ENCODE measurements at places on chromosomes 4 and X. TPM values are rescaled to one million over a fixed set of nuclear protein-coding genes. Genes with fewer than 3 reads are reported as not detected.

- H3K27me3 ChIP-seq, result no peaks in the 10 kb centered on the region
- no peak overlapping the region for H3K27ac ChIP-seq
- no peak for DNase-seq
- no peaks in the 10 kb centered on the region for H3K36me3 ChIP-seq
- no peaks in the 10 kb centered on the region for H3K4me1 ChIP-seq
- H3K4me3 ChIP-seq, result no peak overlapping the region
These were observed 458.5 kb downstream of the AFF2 start for GRCh38 chrX:148958901-148959300.

PTTG2 gene
- total RNA-seq, result 2.9 TPM

FAM9B gene
- total RNA-seq, result not detected

DNA sequence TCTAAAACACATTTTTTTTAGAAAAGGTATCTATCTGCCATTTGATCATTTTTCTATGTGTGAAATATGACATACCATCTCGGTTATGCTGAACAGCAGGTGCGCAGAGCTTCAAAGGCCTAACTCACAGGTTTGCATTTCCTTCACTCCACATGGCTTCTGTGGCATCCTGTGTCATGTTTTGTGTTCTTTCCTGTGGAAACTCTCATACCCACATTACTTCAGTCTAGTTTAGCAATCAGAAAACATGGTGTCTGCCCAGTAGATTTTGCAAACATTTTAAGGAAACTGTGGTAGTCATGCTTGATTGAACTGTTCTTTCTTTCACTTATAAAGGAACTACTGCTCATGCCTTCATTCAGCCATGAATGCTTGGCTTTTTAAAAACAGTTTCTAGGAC is 11.3 kb upstream of the ARAP2 start:
- no peaks in the 10 kb centered on the region for H3K36me3 ChIP-seq
- no peak for DNase-seq
- H3K27me3 ChIP-seq, result no peaks in the 10 kb centered on the region

DMP1 gene
- total RNA-seq, result not detected

KLB gene
- total RNA-seq, result not detected

- H3K27me3 ChIP-seq, result no peaks in the 10 kb centered on the region
- H3K27ac ChIP-seq, result no peak overlapping the region
- peaks cover 14% of the 10 kb centered on the region for H3K36me3 ChIP-seq
- no peak for DNase-seq
- no peak overlapping the region for H3K4me3 ChIP-seq
- no peaks in the 10 kb centered on the region for H3K4me1 ChIP-seq
These were observed 5.6 kb upstream of the TXK start for GRCh38 chr4:48139691-48140090.

DNA sequence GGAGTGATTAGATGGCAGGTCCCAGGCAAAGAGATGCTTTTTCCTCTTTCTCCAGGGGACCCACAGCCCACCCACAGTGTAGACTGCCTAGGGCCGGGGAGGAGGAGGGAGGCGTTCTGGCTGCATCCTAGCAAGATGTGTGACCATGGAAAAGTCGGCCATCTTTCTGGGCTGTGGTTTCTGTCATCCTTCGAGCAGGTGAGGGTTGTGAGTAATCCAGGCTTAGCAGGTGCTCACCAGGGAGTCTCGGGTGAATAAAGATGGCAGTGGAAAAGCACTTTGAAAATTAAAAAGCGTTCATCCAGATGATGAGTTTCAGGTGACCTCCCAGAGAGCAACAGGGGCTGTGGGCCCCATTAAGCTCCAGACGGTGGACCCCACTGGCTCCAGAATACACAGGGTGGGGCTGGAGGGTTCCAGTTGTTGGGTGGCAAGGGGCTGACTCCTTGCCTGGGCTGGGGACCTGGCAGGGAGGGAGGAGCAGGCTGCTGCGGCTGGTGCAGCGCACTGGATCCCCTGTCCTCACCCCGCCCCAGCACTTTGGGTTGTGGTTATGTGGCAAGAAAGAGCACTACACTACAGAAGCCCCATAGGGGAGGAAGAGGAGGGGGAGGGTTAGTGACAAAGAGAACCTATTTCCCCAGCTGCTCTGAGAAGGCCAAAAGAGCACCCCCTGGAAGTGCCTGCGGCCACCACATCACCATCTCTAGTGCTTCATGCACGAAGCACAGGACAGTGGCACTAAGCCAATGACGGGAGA is 23.7 kb downstream of the ELF4 start:
- no peaks in the 10 kb centered on the region for H3K36me3 ChIP-seq
- DNase-seq, result no peak
- peaks cover 48% of the 10 kb centered on the region for H3K4me1 ChIP-seq

SORCS2 gene
- not detected for total RNA-seq

DNA sequence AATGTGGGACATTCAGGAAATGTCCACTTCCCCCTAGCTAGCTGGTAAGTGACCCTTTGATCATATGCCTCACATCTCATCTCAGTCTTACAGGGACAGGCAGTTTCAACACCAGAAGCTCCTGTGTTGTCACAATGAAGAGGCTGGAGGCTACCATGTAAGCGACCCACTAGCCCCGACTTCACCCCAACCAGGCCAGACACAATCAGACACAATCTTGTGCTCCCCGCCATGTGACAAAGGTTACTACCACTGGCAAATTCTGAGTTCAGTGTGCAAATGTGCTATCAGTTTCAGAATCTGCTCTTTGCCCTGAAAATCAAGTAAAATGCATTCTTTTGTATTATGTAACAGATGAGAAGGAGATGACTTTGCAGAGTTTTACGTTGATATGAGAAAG is 56.9 kb upstream of the STS start:
- no peaks in the 10 kb centered on the region for H3K27me3 ChIP-seq
- H3K36me3 ChIP-seq, result no peaks in the 10 kb centered on the region
- no peak overlapping the region for H3K4me3 ChIP-seq
- H3K4me1 ChIP-seq, result peaks cover 13% of the 10 kb centered on the region

- peak overlapping the region; percentile 19 for H3K27ac ChIP-seq
- peaks cover 7% of the 10 kb centered on the region for H3K4me1 ChIP-seq
- no peaks in the 10 kb centered on the region for H3K36me3 ChIP-seq
- H3K27me3 ChIP-seq, result no peaks in the 10 kb centered on the region
- H3K4me3 ChIP-seq, result no peak overlapping the region
- peak; percentile 69 for DNase-seq
These were observed 33.9 kb upstream of the STIM2 start for GRCh38 chr4:26826721-26827120.

CXCL13 gene
- not detected for total RNA-seq

OCIAD2 gene
- 371 TPM for total RNA-seq

DNA sequence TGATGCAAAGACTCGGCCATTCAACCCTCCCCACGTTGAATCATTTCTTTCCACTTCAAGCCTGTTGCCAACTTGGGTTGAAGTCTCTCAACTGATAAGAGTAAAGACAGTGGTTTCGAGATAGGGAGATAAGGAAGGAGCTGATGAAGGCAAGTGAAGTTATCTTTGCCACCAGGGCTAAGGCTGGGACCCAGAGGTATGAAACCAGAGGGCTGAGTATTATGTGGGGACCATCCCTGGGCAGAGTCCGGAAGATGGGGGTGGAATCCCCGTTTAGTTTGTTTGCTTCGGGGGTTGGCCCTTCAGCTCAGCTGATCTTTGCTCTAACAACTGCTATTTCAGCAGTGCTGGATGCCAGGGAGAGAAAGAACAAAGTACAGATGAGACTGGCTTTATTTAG is 2.3 kb upstream of the XPNPEP2 start:
- H3K27me3 ChIP-seq, result peaks cover 4% of the 10 kb centered on the region
- no peaks in the 10 kb centered on the region for H3K4me1 ChIP-seq
- H3K27ac ChIP-seq, result no peak overlapping the region

DNA sequence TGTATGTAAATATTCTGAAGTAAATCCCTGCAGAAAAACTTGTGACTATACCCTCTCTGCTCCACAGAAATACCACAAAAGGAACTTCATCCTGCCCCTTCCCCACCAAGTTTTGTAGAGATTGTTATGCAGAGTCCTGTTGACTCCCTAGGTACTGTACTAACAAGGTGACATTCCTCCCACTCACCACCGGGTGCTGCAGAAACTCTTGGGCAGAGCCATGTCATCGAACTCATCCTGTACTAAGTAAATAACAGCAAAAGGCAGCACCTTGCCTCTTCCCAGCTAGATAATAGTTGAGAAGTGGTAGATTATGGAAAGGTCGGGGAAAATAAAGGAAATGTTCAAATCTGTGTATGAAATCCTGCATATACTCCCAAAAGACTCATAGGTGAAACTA is 233.3 kb downstream of the STPG2 start:
- DNase-seq, result no peak
- no peaks in the 10 kb centered on the region for H3K27me3 ChIP-seq

DNA sequence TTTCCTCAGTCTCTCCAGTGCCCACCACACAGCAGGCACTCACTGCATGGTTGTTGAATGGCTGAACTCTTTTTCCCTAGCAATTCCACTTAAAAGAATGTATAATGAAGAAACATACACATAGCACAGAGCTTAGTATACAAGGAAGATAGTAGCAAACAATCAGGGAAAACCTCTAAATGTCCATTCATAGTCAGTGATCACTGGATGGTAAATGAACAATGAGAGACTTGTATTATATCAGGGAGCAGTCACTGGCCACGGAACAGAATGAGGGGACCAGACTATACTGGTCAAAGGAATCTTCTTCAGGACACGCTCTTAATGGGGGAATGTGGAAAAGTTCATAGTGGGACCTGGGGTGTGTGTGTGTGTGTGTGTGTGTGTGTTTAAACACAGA is 43.6 kb upstream of the FAM156A start:
- H3K4me3 ChIP-seq, result no peak overlapping the region
- H3K36me3 ChIP-seq, result no peaks in the 10 kb centered on the region
- no peaks in the 10 kb centered on the region for H3K4me1 ChIP-seq
- H3K27ac ChIP-seq, result no peak overlapping the region

DNA sequence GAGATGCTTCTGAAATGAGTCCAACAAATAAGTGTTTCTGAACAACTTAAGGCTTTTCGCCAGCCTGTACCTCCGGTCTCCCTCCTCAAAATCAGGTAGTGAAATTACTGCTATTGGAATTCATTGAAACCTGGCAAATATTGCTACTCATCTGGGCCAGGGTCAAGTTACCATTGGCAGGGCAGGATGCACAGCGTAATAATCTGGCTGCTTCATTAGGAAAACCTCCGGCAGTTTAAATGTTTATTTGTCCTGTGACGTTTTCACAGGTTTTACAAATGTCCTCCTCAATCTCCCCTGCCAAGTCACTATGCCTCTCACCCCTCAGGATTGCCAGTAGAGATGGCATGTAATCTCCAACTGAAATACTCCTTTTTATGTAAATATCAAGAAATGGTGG is 92.6 kb upstream of the KDR start:
- H3K27ac ChIP-seq, result no peak overlapping the region
- no peaks in the 10 kb centered on the region for H3K4me1 ChIP-seq
- H3K36me3 ChIP-seq, result no peaks in the 10 kb centered on the region
- H3K4me3 ChIP-seq, result no peak overlapping the region
- no peak for DNase-seq

- no peaks in the 10 kb centered on the region for H3K4me1 ChIP-seq
- H3K4me3 ChIP-seq, result no peak overlapping the region
- DNase-seq, result no peak
- H3K27me3 ChIP-seq, result no peaks in the 10 kb centered on the region
These were observed 59.9 kb upstream of the CHRNA9 start for GRCh38 chr4:40275065-40275730.

ZFYVE28 gene
- total RNA-seq, result 88.8 TPM

LRAT gene
- not detected for total RNA-seq

SHISA3 gene
- total RNA-seq, result 4.9 TPM

DNA sequence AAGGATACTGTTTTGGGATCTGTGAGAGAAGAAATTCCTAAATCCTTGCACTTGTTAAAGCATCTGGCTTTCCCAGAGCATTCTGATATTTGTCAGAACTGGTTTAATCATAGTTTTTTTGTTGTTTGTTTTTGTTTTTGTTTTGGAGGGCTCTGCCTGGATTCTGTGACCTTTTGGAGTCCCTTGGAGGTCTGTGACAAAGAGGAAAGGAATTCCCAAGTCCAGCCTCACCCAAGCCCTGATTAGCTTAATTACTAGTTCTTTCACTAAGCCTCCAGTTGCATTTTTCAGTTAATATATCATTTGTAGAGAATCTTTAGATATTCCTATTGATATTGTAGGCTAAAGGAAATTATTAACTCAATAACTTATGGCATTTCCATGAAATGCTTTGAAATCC is 711 bp downstream of the ACE2 start:
- no peaks in the 10 kb centered on the region for H3K4me1 ChIP-seq
- H3K27ac ChIP-seq, result no peak overlapping the region
- no peak overlapping the region for H3K4me3 ChIP-seq
- no peaks in the 10 kb centered on the region for H3K27me3 ChIP-seq

GRCh38 chr4:120843849-120844527 is 78.5 kb downstream of the PRDM5 start:
- no peak overlapping the region for H3K27ac ChIP-seq
- no peaks in the 10 kb centered on the region for H3K27me3 ChIP-seq
- H3K4me3 ChIP-seq, result no peak overlapping the region
- peak; percentile 29 for DNase-seq
- no peaks in the 10 kb centered on the region for H3K4me1 ChIP-seq
- peaks cover 1% of the 10 kb centered on the region for H3K36me3 ChIP-seq

DNA sequence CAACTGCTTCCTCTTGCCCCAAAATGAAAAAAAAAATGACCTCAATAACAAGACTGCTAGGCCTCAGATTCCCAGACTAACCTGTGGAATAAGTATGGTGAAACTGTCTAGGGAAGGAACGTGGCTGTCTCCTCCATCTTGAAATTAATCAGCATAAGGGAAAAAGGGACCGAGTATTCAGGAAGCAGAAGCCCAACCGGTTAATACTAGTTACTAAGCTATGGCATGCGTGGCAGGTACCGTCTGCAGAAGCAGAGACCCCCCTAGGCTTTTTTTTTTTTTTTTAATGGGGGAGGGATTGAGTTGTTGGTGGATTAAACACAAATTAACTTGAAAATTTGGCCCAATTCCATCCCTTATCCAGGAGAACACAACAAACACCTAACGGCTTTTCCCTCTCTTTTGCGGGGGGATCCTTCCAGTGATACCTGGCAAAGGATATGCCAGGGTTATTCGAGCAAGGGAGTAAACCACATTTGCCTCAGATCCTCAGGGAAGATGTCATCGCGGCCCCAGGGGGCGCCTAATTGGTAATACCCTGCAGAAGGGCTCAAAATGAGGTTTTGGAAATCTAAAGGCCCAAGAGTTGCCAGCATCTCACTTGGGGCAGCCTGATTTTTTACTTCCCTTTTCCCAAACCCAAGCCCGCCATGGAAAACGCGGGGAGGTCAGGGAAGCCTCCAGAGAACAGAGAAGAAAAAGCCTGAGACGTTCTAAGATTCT is 893 bp downstream of the RLIM start:
- peak; percentile 70 for DNase-seq
- H3K4me1 ChIP-seq, result no peaks in the 10 kb centered on the region
- peak overlapping the region; percentile 99 for H3K27ac ChIP-seq
- peaks cover 5% of the 10 kb centered on the region for H3K36me3 ChIP-seq
- H3K27me3 ChIP-seq, result no peaks in the 10 kb centered on the region
- peak overlapping the region; percentile 56 for H3K4me3 ChIP-seq

DNA sequence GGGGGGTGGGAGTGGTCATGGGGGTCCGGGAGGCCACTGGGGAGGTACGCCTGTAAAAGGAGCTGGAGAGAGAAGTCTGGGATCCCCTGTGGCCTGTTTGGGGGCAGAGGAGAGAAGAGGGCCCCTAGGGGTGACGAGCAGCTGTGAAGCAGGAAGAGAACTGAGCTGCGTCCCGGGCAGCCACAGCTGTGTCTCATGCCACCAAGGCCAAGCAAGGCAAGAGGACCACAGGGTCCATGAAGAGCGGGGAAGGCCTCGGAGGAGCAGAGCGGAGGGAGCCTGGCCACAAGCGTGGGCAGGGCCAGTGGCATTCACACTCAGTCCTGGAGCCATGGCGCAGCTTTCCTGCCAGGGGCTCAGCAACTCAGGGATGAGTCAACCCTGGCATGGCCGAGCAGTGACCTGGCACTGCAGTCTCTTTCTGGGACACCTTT is 13.6 kb upstream of the NAT8L start:
- H3K36me3 ChIP-seq, result no peaks in the 10 kb centered on the region
- peaks cover 32% of the 10 kb centered on the region for H3K4me1 ChIP-seq
- DNase-seq, result no peak
- H3K27me3 ChIP-seq, result peaks cover 11% of the 10 kb centered on the region
- H3K4me3 ChIP-seq, result no peak overlapping the region

Data from stomach (tissue), 19 donors.